ENCODE measurements at places on chromosomes 12 and 14.

GRCh38 chr12:80894179-80894578, 43.6 kb downstream of the LIN7A start:
- DNase-seq = no peak

DNA sequence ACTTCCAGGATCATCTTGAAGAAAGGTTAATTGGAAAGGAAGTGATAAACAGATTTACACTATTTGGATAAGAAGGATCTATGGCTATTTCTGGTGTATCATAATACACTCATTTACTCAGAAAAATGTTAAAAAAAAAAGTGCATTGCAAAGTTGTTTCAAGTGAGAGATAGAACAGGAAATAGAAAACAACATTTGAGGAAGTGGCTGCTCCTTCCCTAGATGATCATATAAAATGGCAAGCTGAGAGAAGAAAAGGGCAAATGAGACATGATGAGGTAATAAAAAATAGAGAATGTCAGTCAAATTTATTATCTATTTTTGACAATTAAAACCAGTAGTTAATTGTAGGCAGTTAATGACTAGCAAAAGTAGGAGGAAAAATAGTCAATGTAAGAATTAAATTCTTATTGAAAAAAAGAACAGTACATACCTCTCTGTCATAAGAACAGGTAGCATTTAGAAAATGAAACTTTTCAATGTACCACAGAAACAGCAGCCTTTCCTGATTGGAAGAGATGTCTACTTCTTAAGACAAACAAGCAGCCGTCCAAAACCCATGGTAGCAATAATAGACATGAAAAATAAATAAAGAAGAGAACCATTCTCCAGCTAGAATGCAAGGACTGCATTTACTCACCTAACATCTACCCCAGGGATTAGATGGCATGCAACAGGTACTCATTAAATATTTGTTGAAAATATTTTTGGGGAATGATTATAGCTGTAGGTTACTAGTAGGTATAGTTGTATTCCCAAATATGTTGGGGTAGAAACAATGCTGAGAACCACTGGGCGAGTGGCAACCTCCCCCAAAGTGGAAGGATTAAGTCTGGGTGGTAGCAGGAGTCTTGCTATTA, 63.9 kb upstream of the GRIP1 start:
- DNase-seq = no peak

DNA sequence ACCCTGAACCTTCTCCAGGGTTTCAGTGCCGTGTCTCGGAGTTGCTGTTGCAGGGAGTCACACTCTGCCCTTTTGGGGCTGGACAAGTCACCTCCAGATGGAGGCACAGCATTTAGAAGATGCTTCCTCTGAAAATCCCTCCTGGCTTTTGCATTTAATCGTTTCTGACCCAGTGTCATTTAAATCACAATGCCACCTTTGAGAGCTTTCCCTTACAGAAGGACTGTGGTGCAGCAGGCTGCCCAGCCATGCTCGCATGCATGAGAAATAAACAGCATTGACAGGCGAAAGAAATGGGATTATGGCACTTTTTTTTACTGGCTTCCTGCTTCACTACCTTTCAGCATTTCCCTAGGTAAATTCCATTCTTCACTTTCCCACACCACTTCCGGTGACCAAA, 113.4 kb upstream of the DYRK2 start:
- no peak for DNase-seq

DNA sequence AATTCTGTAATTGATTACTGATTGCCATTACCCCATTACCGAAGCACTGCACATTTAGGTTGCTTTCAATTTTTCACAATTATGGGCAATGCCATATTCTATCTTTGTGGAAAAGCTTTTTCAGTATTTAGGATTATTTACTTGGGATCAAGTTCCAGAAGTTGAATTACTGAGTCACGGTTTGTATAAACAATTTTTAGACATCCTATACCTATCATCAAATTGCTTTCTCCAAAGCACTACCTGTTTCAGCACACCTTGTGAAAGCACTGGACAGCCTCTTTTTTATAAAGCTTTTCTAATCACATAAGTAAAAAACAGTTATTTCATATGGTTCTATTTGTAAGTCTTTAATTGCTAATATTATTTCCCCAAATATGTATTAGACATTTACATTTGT, 221.5 kb upstream of the CAND1 start:
- no peak for DNase-seq

DNA sequence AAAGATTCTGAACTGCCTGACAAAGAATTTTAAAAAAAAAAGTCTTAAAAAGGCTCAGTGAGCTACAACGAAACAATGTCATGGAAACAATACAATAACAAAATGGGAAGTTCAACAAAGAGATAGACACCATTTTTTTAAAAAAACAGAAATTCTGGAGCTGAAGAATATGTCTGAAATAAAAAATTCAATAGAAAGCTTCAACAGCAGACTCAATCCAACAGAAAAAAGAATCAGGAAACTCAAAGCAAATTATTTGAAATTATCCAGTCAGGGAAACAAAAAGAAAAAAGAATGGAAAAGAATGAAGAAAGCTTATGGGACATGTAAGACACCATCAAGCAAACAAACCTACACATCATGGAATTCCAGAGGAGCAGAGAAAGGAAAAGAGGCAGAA, 118.5 kb upstream of the LGR5 start:
- no peak for DNase-seq

- DNase-seq = no peak
Observed at GRCh38 chr12:105317942-105318621, 12.4 kb upstream of the C12orf75 start.

GRCh38 chr12:74732164-74732784, 194.6 kb downstream of the ATXN7L3B start:
- no peak for DNase-seq

DNA sequence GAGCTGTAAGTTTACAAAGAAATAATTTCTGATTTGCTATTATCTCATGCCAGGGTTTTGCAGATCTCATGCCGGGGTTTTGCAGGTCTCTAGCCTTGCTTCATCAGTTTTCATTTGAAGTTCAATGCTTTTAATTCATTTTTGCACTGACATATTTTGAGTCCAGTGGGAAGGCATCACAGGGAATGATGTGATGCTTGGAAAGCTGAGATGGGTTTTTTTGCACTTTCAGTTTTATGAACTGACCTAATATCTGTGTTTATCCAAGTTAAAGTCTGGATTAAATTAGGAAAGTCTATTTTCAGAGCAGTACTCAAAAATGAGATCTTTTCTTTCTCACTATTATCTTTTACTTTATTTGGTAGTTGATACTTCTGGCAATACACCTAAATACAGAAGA, 23.6 kb upstream of the REP15 start:
- no peak for DNase-seq

- DNase-seq = no peak
Observed at GRCh38 chr12:70415987-70416386, 49.9 kb downstream of the KCNMB4 start.

DNA sequence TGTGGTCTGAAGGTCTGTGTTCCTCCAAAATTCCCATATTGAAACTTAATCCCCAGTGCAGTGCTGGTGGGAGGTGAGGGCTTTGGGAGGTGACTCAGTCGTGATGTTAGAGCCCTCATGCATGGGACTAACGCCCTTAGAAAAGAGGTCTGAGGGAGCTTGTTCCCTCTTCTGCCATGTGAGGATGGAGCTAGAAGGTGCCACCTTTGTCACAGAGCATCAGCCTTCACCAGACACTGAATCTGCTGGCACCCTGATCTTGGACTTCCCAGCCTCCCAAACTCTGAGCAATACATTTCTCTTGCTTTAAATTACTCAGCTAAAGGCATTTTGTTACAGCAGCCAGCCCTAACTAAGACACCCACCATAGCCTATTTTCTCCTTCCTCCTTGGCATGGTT, 13.9 kb downstream of the RAB15 start:
- no peak for DNase-seq

GRCh38 chr14:89004166-89004565, 179.7 kb downstream of the TTC8 start:
- DNase-seq = no peak

DNA sequence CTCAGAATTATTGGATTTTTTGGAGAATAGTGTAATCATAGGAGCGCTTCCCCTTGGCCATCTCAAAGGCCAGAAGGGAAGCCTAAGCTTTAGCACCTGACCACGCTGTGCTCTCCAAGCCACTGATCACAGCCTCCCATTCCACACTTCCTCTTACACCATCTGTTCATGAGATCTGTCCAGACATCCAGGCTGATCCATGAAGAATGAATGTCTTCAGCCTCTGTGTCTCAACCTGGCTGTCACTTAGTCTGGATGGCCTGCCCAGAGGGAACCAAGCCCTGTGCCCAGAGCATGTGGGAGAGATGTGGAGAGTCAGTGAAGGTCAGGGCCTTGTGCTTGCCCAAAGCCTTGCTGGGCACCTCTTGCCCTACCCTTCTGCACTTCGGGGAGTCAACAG, 40.5 kb downstream of the TSPAN11 start:
- DNase-seq = no peak

- DNase-seq = peak; percentile 6
Observed at GRCh38 chr14:33532553-33532952, 418.3 kb downstream of the EGLN3 start.

DNA sequence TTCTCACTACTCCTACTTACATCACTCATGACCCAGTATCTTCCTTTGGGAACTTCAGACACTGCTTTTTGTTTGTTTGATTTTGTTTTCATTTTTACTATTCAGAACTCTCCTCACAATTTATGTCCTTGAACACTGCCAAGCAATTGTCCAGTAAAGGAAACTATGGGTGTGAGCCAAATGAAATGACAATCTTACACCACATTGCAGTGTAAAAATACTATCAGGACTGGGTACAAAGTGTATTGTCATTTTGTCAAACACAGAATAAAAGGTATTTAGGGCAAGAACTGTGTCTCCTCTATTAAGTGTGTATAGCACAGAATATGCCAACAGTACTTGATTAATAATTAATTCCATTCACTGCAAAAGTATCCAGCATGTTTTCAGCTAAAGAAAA, 199.3 kb downstream of the ALG10B start:
- no peak for DNase-seq

DNA sequence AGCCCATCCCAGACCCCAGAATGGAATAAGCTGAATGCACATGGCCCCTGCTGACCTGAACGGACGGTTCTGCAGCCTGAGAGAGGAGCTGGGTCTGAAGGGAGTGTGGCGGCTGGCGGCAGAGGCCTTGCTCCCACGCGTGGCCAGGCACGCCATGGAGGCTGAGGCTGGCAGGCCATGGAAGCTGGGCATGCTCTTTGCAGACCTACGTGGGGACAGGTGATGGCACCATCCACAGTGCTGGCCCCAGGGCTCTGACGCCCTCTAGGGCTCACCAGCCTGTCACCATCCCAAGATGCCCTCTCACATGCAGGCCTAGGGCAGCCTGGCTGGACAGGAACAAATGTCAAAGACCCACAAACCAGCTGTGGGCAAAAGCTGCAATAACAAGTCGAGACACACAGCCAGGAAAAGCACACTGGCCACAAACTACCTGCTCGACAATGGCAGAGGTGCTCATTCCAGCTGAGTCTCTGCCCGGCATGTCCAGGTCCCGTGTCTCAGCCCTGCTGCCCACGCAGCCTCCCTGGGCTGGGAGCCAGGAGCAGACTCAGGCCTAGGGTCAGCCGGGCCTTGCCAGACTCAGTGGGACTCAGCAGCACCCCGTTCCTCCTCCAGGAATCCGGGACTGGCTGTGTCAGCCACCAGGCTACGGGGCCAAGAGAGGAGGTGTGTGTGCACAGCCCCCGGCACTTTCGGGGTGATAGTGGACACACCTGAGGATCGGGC, 19.7 kb downstream of the BTBD6 start:
- no peak for DNase-seq

DNA sequence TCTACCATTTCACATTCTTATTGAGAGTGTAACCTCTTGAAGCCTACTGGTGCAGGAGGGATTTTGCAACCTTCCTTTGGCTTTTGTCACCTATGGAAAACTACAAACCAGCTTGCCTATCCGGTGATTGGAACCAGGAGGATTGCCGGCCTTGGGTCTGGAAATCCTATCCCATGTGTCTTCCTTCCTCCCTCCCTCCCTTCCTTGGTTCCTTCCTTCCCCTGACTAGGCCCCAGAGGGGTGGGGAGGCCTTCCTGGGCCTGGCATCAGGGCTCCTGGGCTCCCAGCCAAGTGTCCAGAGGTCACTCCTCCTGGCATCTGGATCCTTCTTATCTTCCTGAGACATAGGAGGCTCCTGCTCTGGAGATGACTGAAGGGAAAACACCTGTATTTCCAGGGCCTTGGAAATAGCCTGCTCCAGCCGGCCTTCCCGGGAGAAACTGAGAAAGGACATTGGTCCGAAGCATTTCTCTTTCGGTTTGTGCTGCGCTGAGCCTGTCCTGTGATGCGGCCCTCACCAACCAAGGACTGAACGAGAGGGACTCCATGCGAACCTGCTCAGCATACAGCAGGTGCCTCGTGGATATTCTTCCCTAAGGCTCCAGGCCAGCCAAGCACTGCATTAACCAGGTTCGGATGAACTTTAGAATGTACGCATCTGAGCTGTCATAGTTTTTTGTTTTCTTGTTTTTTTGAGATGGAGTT, 43.4 kb downstream of the PSMA6 start:
- DNase-seq = no peak

DNA sequence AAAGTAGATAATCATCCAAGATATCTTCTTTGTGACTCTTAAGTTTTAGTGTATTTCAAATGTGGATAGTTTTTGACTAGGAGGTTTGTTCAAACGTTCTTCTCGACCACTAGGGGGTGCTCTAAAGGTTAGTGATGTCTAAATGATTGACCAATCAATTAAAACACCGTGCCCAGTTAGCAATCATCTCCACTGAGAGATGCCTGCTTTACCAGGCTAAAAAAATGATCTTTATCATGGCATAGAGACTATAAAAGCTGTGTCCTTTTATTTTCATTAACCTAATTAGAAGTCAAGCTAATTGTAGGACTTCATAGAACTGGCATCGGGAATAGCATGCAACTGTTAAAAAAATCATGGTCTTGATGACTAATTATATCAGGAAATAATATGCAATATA, 153.9 kb downstream of the PRKCH start:
- DNase-seq = no peak

DNA sequence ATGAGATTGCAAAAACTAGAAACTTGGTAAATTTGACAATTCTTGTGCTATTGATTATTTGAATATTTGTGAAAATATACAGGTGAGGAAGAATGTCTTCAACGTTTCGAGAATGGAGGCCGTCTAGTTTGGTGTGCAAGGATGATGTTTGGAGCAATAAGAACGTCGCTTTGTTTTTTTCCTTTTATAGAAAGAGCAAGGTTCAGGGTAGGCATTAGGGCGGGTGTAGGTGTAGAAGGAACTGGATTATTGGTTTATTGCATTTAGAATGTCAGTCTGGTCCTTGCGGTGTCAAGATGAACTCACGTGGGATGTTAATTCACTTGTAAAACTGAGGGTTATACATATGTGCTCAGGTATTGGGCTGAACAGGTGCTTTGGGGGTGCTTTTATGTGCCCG, 1.1 kb downstream of the RPS26 start:
- no peak for DNase-seq

DNA sequence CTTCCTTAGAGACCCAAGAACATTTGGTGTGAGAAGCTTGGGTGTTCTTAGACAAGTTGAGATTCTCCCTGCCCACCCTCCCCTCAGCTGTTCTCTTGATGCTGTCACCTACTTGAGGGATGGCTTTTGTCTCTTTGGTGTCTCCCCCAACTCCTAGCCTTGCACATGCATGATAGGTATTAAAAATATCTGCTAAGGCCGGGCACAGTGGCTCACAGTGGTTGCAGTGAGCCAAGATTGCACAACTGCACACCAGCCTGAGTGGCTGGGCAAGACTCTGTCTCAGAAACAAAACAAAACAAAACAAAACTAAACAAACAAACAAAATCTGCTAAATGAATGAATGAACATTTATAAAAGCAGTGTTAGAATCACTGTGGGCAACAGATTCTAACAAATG, 261.1 kb downstream of the AKAP6 start:
- DNase-seq = no peak

GRCh38 chr12:12791756-12792369, 6.4 kb downstream of the APOLD1 start:
- DNase-seq = no peak

GRCh38 chr12:41950455-41950854, 194.2 kb downstream of the GXYLT1 start:
- DNase-seq = peak; percentile 68
